ENCODE measurements at places on chromosomes 6 and 20.
A peak's percentile ranks its signal among the peaks of the same experiment; 100 is the strongest.

GRCh38 chr6:111406200-111406721 is 76.8 kb downstream of the REV3L start:
- no peak for DNase-seq

DNA sequence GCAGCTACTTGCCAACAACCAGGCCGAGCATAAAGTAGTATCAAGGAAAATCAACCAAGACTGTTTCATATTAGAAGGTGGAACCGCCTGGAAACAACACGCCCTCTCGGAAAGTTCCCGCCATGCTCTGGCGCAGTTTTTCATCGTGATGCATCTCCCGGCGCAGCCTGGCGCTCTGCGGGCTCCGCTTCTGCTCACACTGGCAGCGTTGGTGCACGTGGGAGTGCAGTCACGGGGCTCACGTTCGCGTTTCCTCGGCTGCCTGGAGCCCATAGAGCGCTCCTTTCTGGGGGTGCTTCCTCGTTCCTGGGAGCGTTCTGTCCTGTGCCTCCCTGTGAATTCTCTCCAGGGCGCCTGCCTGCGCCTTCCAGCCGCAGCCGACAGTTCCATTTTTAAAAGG is 227.3 kb downstream of the TBXT start:
- DNase-seq = no peak

GRCh38 chr6:69164564-69165229 is 529.6 kb downstream of the ADGRB3 start:
- no peak for DNase-seq

GRCh38 chr6:63923139-63923739 is 287.6 kb downstream of the PHF3 start:
- DNase-seq = no peak

DNA sequence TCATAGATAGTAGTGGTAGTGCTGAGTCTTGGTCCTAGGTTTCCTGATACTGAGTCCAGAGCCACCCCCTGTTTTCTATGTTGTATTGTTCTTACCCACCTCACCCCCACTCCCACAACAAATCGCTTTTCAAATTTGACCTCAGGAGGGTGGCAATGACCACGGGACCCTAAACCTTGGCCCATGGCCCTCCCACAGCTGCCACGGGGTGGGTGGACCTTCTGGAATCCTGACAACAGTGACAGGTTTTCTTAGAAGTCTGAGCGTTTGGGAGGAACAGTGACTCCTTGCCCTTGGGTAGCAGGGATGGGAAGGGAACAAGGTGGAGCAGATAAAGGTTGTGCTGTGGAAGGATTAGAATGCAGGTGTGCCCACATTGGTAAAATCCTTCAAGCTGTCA is 36.9 kb downstream of the TGM3 start:
- no peak for DNase-seq

- DNase-seq = no peak
Observed at GRCh38 chr6:1614448-1615150, 4.9 kb downstream of the FOXC1 start.

DNA sequence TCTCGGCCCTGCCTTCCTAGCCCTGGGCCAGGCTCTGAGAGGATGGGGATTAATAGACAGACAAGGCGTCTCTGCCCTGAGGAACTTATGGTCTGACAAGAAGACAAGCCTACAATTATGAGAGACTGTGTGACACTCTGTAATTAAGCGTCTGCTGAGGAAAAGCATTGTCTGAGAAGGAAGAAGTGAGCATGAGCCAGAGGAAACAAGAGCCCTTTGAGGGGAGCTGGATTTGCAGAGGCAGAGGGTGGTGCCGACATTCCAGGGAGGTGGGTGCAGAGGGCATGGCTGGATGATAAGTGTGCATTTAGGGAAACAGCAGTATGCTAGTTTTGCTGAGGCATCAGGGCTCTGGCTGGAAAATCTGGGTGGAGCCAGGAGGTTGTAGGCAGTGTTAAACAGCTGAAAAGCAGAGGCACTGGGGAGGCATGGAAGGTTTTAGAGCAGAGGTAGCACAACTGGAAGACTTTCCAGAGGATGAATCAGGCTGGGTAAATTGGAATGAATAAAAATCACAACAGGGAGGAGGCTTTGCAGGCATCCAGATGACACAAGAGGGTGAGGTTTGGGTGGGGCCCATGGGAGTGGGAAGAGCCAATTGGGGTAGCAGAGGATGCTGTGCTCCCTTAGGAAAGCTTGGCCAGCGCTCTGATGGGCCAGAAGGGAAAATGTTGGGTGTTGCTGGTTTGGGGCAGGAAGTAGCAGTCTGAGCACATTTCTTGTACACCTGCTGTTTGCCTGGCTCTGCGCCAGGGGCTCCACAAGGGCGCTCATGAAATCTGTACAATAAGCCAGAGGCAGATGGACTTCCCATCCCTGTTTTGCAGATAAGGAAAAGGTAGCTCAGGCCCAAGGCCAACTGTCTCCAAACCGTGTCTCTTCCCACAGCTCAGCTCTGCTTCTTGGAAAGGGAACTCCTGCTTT is 74.0 kb upstream of the MYL9 start:
- DNase-seq = peak; percentile 77

DNA sequence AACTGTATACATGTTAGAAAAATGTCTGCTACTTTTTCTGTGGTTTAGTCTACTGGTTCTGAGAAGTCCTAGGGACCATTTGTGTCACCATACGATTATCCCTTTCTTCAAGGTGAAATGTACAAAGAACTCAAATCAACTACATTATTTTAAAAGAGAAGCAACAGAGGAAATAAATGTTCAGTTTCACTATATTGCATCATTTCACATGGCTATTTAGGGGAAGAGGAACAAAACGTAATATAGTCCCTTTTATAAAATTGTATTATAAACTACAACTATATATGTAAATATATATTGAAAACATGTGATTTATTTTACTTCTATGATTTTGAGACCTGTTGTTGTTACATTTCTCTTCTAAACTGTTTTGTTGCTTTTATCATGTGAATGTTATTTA is 1308.0 kb downstream of the EPHA7 start:
- DNase-seq = no peak

- DNase-seq = peak; percentile 89
Observed at GRCh38 chr6:146700078-146700686, 101.4 kb downstream of the ADGB start.

DNA sequence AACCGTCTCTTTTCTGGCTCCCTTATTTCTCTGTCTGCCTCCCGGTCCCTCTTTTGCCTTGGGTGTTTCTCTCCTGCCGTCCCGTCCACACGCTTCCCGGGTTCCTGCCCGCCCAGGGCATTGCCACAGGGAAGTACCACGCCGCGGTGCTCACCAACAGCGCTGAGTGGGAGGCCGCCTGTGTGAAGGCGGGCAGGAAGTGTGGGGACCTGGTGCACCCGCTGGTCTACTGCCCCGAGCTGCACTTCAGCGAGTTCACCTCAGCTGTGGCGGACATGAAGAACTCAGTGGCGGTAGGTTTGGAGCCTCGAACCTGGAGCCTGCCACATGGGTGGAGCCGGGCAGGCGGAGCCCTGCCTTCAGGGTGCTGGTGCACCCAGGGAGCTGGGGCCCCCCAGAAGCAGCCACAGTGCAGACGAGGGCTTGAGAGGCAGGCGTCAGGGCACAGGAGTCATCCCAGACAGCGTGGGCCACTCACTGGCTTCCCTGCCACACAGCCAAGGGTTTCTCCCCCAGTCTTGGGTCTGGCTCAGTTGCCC is 21.3 kb downstream of the NPEPL1 start:
- DNase-seq = peak; percentile 63

- no peak for DNase-seq
Observed at GRCh38 chr6:5674141-5674540, 332.6 kb downstream of the NRN1 start.

Measured in sigmoid colon (tissue), 7 donors.